ENCODE measurements at places on chromosomes 7 and 10. TPM values are rescaled to one million over a fixed set of nuclear protein-coding genes. Genes with fewer than 3 reads are reported as not detected.

GRCh38 chr10:70782746-70783680 is 2.2 kb downstream of the TBATA start:
- DNase-seq: no peak

- no peak for DNase-seq
Observed at GRCh38 chr10:5776881-5777197, 36.4 kb downstream of the GDI2 start.

- DNase-seq: no peak
Observed at GRCh38 chr7:116617878-116618277, 54.1 kb upstream of the MET start.

The NODAL gene
- not detected for total RNA-seq

The NANOS1 gene
- 0.82 TPM for total RNA-seq
